Stimulated activated naive CD4-positive, alpha-beta T cell (primary cell): ENCODE measurements at places on chromosomes 7 and 10.

GRCh38 chr7:34603711-34604444 lies 54.1 kb upstream of the NPSR1 start:
- DNase-seq, result no peak

GRCh38 chr10:7053195-7053594 lies 357.6 kb downstream of the SFMBT2 start:
- DNase-seq, result no peak

DNA sequence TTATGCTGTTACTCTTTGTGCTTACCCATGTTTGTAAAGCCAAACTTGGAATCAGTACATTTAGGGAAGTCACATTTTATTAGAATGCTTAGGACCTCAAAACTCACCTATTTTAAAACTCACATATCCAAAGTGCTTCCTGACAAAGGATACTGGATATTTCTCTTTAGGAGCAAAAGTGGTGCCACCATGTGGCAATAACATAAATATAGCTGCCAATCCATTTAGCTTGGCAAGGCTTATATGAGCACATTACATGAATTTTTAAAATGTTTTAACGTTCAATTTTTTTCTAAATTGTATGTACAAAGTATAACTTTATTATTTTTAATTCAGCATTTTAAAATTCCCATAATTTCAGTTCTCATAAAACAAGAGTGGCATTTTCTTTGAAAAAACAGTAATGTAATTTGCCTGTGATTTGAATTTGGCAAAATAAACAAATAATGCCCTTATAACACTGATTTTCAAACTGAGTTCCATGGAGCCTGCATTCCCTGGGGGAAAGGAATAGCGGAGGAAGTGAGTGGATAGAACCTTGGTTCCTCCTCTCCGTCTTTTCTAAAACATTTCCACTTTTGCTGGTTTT lies 75.4 kb downstream of the HDAC9 start:
- no peak for DNase-seq

GRCh38 chr10:123284022-123284421 lies 129.8 kb downstream of the BUB3 start:
- DNase-seq, result no peak

- DNase-seq, result no peak
These were observed 5.0 kb upstream of the STEAP4 start for GRCh38 chr7:88311675-88312036.

GRCh38 chr7:131039355-131039762 lies 288.3 kb upstream of the MKLN1 start:
- DNase-seq, result no peak

- no peak for DNase-seq
These were observed 186.0 kb downstream of the SEMA3D start for GRCh38 chr7:85000735-85001350.

DNA sequence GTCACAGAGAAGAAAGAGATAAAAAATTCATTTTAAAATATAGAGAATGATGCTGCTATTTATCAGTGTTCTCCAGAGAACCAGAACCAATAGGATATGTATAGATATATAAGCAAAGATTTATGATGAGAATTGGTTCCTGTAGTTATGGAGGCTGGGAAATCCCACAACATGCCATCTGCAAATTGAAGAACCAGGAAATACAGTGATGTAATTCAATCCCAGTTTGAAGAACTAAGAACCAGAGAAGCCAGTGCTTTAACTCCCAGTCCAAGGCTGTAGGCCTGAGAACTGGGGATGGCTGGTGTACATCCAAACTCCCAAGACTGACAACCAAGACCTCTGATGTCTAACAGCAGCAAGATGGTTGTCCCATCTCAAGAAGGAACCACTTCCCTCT lies 192.9 kb upstream of the PLXDC2 start:
- no peak for DNase-seq

GRCh38 chr7:52525772-52526341 lies 509.6 kb upstream of the POM121L12 start:
- no peak for DNase-seq

DNA sequence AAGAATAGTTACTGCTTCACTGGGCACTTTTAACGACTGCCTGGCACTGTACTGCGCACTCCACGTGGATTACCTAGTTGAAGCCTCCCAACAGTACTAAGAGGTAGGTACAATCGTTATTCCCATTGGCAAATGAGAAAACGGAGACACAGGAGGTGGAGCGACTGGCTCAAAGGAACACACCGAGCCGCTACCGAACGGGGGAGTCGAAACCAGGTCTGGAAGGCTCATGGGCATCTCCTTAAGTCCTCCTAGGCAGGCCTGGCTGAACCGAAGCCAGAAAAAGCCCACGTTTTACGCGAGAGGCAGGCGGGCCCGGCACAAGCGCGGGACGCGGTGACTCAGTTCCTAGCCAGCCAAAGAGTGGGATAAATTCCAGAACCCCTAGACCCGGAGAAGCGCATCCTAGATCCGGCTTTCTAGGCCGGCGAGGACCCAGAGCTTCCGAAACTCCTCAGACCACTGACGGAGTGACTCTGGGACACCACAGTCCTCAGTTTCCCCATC lies 472 bp downstream of the PDAP1 start:
- peak; percentile 54 for DNase-seq

DNA sequence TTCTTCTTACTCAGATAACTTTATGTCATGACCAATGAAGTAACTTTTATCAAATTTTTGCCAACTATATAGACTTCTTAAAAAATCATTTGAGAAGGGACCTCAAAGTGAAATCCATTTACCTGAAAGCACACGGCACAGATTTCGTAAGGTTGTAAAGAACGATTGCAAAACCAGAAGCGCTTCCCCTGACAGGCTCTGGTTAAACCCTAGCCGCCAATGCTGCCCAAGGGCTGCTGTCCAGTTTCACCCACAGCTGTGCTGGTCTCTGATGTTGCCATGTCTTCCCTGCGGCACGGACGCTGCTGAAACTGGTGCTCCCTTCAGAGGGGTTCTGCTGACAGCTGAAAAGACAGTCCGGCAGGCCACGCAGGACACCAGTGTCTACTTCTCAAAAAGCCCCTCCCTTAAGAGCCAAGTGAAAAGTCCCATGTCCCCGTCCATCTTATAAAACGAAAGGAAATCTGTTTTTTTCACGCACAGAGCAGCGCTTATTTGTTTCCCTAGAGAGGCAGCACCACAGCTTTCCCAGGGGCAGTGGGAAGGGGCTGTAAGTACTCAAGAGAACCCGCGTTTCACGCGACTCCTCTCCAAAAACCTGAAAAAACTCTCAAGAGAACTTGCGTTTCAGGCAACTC lies 32.5 kb downstream of the GNA12 start:
- DNase-seq, result no peak

DNA sequence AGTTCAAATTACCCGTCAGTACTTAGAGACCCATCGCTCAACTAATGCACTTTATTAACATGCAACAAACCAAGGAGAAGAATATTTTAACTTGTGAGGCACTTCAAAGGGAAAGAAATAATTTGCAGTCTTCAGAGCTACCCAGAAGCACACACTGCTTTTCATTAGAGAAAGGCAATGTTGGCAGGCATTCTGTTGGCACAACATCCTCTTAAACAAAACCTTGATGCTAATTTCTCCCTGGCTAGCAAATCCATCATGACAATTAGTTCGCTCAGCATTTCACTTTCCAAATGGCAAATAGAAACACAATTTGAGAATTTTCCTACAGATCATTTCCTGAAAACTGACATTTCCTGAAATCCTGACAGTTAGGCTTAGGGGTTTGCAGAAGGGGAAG lies 155.6 kb upstream of the FAM13C start:
- no peak for DNase-seq

DNA sequence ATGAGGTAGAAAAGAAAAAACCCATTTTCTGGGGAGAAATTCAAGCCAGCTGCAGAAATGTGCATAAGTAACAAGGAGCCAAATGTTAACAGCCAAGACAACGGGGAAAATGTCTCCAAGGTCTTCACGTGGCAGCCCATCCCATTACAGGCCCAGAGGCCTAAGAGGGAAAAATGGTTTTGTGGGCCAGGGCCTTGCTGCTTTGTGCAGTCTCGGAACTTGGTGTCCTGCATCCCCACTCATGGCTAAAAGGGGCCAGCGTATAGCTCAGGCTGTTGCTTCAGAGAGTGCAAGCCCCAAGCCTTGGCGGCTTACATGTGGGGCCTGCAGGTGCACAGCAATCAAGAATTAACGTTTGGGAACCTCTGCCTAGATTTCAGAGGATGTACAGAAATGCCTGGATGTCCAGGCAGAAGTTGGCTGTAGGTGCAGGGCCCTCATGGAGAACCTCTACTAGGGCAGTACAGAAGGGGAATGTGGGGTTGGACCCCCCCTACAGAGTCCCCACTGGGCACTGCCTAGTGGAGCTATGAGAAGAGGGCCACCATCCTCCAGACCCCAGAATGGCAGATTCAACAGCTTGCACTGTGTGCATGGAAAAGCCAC lies 9.0 kb downstream of the ORC5 start:
- no peak for DNase-seq

DNA sequence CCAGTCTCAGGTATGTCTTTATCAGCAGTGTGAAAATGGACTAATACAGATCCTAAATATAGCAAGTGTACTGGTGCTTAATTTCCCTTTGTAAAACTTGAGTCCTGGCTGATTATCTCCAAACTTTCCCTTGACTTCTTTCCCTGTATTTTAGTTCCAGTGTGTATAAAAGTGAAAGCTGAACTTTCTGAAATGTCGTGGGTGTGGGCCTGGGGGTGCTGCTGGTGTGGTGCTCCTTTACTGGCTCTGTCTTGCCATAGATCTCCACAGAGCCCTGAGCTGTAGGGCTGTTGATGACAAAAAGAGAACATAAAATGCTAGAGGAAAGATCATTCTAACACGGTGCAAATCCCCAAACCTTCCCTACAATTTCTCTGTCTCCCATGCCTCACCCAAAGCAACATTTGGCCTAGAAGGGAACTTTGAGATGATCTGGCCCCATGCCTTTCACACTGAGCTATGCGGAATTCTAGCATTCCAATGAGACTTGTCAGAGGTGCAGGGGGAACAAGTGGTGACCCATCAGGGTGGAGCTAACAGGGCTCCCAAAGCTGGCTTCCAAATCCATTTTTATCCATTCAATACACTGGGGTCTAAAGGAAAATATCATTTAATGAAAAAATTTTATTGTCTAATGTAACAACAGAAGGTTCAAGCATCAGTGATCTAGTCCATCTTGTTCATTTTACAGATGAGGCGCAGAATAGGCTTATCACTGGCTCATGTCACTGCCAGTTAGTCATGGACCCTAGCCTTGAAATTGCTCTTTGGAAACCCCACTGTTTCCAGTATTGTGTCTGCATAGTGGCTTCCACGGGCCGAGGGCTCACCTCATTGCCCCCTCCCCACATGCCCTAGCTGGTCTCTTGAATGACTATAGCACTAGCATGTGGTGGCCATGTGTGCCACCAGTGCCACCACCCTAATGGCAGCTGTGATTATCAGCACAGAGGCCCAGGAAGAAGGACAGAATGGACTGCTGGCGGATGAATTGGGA lies 1000.9 kb downstream of the LRMDA start:
- DNase-seq, result no peak

GRCh38 chr7:82162289-82162688 lies 281.3 kb downstream of the CACNA2D1 start:
- DNase-seq, result no peak

DNA sequence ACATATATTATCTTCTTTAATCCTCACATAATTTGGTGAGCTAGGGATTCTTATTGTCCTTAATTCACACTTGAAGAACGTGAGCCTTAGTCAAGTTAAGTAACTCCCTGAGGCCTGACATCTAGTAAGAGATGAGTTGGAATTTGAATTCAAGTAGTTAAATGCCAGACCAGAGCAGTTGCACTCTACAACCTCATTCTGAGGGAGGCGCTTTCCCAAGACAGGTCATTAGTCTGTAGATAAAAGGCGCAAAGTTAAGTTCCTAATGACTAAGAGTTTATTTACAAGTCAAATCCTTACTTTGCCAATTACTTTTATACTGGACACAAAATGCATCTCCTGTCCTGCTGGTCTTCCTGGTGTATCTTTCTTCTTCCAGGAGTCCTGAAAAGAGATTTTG lies 3.6 kb upstream of the EXOC6 start:
- no peak for DNase-seq

GRCh38 chr7:98034081-98035035 lies 44.4 kb upstream of the OCM2 start:
- DNase-seq, result no peak

- DNase-seq, result no peak
These were observed 233.6 kb upstream of the CCDC6 start for GRCh38 chr10:60139798-60140566.

- DNase-seq, result no peak
These were observed 22.4 kb upstream of the IFIT2 start for GRCh38 chr10:89279421-89279869.

DNA sequence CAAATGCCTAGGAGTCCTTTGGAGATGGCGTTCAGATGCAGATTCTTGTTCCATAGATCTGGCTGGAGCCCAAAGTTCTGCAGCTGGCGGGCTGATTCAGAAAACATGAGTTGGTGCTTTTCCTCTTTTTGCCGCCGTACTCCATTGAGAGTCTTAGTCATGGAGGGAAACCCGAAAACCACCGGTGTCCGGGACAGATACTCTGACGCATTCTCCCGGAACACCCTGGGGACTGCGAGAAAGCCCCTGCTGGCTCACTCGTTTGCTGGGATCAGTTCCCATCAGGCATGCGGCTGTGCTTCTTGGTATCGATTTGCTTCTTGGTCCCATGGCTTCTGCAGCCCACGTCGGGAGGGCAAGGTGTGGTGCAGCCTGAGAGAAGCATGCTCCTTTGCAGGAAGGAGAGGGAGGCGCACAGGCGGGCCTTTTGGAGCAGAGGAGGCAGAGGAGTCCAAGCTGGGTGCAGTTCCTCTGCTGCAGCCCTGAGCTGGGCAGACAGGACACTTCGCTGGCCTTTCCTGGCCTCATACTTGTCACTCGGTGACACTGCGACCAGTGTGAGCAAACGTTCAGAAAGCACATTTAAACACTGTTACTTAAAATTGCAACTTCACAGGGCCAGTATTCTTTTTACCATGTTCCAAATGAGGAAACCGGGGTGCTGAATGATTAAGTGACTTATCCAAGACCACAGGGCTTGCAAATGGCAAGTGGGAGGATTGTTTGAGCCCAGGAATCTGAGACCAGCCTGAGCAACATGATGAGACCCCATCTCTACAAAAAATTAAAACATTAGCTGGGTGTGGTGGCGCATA lies 30.6 kb upstream of the PFKFB3 start:
- no peak for DNase-seq

GRCh38 chr10:22268503-22268902 lies 47.7 kb upstream of the COMMD3 start:
- DNase-seq, result no peak
